ENCODE measurements at places on chromosomes 6 and 20.

DNA sequence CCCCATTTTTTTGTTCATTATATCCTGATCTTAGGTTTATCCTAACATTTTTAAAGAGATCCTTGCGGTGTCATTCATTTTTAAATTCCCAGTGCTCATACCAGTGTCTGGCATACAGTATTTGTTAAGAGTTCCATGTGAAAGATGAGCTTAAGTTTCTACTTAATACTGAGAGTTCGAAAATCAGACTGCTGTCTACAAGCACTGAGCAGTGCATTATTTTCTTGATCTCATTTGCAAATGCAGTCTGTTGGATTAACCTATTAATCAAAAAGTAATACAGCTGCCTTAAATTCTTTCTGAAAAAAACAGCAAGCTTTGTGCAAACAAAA lies 663 bp downstream of the COQ3 start:
- no peak for DNase-seq

GRCh38 chr6:98845211-98846020 lies 11.0 kb downstream of the POU3F2 start:
- peak; percentile 84 for DNase-seq

DNA sequence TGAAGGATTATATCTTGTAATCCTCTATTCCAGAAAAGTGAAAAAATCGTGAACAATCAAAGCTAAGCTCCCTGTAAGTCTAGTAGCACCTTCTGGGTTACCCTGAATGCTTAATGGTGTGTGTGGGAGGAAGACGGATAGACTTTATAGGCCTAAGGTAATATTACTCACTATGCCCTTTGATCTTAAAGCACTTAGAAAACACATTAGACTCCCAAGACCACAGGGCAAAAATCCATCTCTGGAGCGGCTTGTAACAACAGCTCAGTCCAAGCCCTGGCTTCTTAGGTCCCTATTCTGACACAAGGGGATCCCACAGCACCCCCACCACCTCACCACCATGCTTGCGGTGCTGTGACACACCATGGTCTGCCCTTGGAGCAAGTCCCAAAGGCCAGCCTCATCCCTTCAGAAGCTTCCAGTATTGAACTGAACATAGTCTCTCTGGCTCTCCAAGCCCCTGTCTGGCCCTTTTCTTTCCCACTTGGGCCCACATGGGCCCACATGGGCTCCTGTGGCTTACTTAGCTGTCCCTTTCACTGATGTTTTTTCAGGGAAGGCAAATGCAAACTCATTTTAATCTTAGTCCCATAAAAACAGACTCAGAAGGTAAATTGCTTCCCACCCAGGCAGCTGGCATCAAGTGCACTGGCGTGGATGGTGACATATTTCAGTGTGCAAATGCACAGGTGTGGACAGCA lies 28.3 kb downstream of the C6orf132 start:
- no peak for DNase-seq

- no peak for DNase-seq
Observed at GRCh38 chr6:66838764-66839163, 1131.7 kb upstream of the EYS start.

DNA sequence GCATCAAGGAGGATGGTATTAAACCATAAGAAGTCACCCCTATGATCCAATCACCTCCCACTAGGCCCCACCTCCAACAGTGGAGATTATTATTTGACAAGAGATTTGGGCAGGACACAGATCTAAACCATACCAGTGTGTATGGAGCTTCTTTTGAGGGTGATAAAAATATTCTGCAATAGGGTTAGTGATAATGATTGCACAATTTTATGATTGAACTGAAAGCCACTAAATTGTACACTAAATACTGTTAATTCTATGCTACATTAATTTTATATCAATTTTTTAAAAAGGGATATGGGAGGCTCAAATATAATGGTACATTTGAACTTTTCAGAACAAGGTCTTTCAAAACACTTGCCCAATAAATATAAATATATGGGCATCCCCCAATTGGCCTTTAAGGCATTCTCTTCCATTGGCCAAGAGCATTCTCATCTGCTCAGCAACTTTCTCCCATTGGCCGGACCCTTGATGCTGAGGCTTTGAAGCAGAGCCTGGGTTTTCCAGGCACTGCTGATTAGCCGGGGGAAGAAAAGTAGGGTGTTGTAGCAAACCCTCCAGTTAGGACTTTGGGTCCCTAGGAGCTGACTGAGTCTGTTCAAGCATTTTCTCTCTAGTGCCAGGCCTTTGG lies 209.9 kb downstream of the LRFN2 start:
- DNase-seq = no peak

GRCh38 chr6:117346142-117346930 lies 79.4 kb downstream of the ROS1 start:
- no peak for DNase-seq

- no peak for DNase-seq
Observed at GRCh38 chr6:168373389-168373788, 53.8 kb upstream of the DACT2 start.

GRCh38 chr6:111195656-111196055 lies 108.4 kb downstream of the SLC16A10 start:
- no peak for DNase-seq

- peak; percentile 42 for DNase-seq
Observed at GRCh38 chr6:105384004-105384403, 18.9 kb downstream of the PREP start.

DNA sequence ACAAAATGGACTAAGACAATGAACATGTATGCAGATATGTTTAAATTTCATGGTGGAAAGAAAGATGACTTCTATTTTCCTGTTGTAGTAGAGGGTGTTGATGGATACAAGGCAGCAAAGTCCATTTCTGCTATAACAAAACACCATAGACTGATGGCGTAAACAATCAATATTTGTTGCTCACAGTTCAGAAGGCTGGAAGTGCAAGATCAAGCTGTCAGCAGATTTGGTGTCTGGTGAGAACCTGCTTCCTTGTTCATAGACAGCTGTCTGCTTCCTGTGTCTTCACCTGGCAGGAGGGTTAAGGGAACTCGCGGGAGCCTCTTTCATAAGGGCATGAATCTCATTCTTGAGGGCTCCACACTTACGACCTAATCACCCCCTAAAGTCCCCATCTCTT lies 83.0 kb upstream of the ELOVL5 start:
- no peak for DNase-seq

DNA sequence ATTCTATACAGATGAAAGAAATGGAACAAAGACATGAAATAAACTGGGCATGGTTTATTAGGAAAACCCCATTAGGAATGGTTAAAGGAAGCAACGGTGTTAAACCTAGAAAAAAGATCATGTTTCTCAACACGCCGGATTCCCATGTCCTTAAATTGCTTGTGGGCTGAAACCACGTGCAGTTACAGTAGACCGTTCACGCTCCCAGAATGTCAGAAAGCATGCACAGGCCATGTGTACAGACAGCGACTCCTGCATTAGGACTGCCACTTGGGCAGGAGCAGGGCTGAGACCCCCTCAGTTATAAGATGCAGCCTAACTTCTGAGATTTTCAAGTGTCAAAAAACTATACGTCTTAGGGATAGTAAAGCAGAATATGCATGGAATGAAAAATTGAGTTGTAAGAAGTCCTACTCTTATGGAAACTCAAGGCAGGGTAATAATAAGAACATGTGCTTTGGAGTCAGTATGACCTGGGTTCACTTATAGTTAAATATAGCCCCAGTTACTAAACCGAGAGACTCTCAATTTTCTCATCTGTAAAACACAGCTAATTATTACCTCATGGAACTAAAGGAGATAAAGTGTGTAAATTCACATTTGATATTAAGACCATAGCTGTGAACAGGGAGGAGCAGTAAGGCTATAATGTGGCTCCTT lies 174.0 kb upstream of the UST start:
- no peak for DNase-seq

All from trophoblast cell (in vitro differentiated cells and primary cell).